ENCODE measurements at places on chromosomes 6 and 20.

- DNase-seq, result no peak
Measured at GRCh38 chr6:85394853-85395538, 54.9 kb upstream of the NT5E start.

- DNase-seq, result no peak
Measured at GRCh38 chr20:44745598-44746366, at the start of gene KCNK15. KCNK15 (plus strand) TSS chr20:44745865; CDS start chr20:44745911, 46 bp downstream.

DNA sequence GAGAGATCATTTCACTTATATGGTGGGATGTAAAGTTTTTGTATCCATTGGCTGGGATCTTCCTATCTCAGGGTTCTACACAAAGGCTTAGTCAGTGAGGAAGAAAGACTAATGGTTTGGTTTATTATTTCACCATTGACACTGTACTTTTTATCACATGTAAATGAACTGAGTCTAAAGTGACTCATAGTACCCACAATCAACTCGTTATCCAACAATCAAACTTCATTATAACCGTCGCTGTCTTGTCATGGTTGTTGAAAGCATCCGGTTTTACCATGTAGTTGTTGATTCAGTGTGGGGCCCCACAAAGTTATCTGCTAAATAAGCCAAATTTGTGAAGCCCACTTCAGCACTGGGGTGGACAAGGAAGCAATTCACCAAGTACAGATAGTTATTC lies 55.8 kb upstream of the MTRF1L start:
- no peak for DNase-seq

- no peak for DNase-seq
Measured at GRCh38 chr6:149224399-149224798, 93.1 kb upstream of the TAB2 start.

GRCh38 chr6:14635195-14635594 lies 517.6 kb downstream of the CD83 start:
- DNase-seq, result no peak

DNA sequence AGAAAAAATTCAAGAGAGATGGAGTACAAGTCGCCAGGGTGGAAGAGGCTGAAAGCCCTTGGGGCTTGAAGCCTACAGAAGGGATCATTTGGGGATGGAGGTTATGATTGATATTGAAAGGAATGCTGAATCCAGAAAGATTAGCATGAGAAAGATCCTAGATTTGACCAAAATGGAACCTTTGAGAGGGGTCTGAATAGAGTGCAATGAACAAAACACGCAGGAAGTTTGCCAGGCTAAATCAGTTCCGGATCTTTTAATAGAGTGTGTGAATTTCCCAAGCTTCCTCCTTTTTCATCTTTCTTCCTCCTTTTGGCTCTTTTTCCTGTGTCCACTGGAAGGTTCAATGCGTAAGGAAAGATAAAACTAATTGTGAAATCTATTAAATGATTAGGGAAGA lies 15.3 kb downstream of the IPCEF1 start:
- no peak for DNase-seq

DNA sequence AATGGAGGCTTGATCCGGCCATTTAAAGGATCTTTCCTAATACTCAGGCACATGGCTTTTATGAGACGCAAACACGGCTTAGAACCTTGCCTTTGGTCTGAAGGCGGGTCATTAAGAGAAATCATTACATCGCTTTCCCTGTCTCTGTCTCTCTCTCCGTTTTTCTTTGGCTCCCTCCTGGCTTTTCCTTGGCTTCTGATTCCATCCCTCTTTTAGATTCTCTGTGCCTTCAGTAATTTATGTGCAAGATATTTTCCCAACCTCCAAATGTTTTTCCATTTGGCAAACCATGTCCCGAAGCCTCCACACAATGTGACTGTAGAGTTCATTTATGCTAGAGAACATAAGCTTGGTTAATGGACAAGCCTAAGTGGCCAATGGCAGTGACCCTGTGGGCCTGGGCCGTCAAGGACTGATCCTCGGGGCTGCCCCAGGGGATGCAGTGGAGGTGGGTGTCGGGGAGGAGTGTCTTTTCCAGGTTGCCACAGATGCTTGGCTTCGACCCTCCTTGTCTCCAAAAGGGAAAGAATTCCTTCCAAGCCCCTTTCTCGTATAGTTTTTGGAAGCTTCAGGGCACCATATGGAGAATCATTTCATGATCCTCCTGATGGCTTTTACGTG lies 157.0 kb downstream of the SCML4 start:
- no peak for DNase-seq

DNA sequence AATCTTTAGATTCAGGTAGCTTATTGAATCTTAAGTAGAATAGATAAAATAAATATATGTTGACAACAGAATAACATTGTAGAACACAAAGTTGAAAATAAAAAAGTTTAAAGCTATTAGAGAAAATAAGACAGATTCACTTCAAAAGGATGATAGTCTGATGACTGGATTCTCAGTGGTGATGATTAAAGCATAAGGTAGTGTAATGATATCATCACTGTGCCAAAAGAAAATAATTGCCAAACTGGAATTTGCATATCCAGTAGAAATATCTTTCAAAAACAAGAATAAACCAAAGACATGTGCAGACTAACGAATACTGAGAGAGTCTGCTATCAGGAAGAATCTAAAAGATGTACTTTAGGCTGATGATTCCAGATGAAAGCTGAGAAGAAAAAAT lies 30.2 kb downstream of the ENPP1 start:
- DNase-seq, result no peak

GRCh38 chr6:55445648-55446204 lies 118.5 kb downstream of the GFRAL start:
- peak; percentile 40 for DNase-seq

DNA sequence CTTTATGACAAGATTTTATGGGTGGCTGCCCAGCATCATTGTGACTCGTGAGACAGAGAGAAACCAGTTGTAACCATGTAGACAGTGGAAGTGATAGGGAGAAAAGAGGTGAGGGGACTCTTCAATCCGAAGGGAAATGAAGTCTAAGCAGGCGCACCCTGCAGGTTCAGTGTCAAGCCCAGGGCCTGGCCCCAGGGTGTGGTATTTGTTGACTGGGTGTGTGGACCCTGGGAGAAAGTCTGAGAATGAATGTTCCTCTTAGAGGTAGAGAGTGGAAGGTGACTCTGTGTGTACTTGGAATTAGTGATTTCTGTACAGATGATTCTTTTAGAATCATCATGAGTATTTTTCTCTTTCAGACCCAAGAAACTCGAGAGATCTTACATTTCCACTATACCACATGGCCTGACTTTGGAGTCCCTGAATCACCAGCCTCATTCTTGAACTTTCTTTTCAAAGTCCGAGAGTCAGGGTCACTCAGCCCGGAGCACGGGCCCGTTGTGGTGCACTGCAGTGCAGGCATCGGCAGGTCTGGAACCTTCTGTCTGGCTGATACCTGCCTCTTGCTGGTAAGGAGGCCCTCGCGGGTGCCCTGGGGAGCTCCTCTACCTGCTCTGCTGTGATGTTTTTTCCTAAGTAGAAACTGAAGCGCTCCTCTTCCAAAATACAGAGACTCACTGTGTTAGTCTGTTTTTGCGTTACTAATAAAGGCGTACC lies 68.0 kb downstream of the PTPN1 start:
- no peak for DNase-seq

GRCh38 chr6:5464099-5464885 lies 203.0 kb downstream of the FARS2 start:
- no peak for DNase-seq
